ENCODE measurements at places on chromosomes 5 and 9. TPM values are rescaled to one million over a fixed set of nuclear protein-coding genes. Genes with fewer than 3 reads are reported as not detected.

GRCh38 chr9:129484352-129485000 is 136.4 kb downstream of the C9orf50 start:
- no peak for DNase-seq

- DNase-seq: peak; percentile 49
Observed at GRCh38 chr5:159286420-159287035, 23.4 kb downstream of the UBLCP1 start.

DNA sequence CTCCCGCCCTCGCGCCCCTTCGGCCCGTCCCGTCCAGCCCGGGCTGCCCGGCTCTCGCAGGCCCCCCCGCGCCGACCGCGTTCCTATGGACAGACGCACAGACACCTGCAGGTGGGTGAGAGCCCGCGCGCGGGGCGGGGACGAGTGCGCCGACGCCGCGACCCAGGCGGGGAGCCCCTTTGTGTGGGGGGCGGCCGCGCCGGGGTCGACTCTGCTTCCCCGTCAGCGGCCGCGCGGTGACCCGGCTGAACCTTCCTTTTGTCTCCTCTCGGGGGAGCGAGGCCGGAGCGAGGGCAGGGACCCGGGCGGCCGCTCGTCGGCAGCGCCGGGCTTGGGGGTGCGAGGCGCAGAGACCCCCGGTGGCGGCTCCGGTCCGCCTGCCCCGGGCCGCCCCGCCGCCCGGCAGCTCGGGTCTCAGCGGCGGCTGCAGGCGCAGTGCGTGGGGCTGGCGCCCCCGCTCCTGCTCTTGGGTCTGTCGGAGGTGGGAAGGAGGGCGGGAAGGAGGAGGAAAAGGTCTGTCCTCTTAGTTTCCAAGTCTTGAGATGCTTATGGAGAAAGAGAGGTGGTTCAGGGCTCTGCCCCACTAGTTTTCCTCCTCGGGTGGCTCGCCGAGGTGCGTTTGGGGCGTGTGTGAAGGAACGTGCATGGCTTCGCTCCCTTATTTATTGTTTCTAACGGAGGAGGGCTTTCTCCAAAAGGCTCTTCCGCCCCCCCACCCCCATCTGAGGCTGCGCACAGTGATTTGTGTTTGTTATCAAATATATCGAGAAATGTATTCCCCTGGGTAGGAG is 576 bp downstream of the KIAA1958 start:
- peak; percentile 42 for DNase-seq

DNA sequence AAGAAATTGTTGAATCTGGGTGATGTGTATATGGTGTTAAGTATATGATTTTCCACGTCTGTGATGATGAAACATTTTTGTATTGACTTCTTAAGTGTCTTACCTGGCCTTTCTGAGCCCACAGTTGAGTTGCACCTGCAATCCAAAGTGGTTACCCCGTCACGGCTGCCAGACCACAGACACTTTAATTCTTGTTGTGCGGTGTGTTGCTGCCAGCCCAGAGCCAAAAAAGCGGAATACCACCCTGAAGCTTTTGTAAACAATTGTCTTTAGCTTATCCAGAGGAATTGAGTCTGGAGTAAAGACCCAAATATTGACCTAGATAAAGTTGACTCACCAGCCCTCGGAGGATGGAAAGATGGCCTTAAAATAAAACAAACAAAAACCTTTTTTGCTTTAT is 35.1 kb downstream of the MTAP start:
- peak; percentile 55 for DNase-seq

The KIF12 gene
- total RNA-seq: 6.3 TPM

DNA sequence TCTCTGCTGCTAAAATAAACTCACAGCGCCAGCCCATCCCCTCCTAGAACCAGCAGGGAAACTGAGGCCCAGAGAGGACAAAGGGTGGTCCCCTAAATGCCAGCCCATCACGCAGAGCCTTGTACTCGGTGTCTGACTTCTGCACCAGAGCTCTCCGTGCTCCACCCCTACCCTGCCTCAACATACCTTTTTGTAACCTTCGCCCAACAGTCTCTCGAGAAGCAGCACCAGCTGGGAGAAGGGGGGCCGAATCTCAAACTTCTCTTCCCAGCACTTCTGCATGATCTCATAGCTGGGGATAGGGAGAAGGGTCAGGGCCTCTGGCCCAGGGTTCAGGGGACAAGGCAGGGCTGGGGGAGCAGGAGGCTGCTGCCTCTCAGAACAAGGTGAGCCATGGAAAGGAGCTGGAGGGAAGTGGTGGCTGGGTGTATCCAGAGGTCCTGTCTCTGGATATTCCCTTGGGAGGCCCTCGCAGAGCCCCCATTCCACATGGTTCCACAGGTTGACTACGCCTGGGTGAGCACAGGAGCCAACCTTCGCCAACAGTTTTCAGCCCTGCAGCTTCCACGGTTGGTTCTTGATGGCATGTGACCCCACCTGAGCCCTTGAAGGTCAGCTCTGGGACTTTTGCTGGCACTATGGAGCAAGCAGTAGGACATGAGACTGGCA is 32.3 kb upstream of the CSF1R start:
- DNase-seq: no peak

The C5orf34 gene
- 9.8 TPM for total RNA-seq

GRCh38 chr5:96716716-96717115 is 54.5 kb downstream of the CAST start:
- DNase-seq: no peak

DNA sequence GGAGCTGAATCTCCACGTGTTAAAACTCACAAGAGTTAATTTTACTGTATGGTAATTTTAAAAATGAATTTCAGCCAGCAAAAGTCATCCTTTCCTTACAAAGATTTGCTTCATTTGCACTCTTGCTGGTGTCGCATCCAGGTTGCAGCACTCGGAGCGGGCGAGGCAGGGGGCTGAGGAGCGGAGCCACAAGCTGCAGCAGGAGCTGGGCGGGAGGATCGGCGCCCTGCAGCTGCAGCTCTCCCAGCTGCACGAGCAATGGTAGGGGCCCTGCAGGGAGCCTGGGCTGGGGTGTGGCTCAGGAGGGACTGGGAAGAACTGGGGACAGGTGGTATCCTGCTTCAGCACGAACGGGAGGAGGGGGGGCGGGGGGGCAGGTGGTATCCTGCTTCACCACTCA is 27.1 kb downstream of the HNRNPH1 start:
- no peak for DNase-seq

- peak; percentile 50 for DNase-seq
Observed at GRCh38 chr9:4382722-4383317, 83.0 kb upstream of the GLIS3 start.

The NUTM2F gene
- not detected for total RNA-seq

DNA sequence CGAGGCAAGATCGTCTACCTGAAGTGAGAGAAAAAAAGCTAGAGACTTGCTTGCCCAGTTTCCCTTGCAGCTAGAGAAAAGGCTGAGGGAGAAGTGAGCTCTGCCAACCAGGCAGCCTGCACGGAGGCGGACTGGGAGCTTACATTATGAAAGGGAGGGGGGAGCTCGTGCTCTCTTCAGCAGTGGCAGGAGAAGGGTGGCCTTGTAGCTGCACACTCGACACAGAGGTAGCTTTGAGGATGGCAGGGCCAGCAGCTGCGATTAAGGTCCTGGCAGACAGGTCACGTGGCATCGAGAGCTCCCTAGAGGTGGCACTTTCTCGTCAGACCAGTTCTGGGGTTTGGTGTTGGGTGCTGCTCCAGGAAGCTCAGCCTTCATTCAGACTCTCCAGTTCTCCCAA is 26.7 kb downstream of the APBA1 start:
- peak; percentile 29 for DNase-seq

The PCDHGA4 gene
- total RNA-seq: not detected

- peak; percentile 62 for DNase-seq
Observed at GRCh38 chr5:121949885-121950284, 11.9 kb upstream of the SRFBP1 start.

The SH3TC2 gene
- 32.0 TPM for total RNA-seq

The CYLC2 gene
- not detected for total RNA-seq

The GMCL2 gene
- not detected for total RNA-seq

GRCh38 chr5:80442742-80443141 is 34.9 kb downstream of the ZFYVE16 start:
- DNase-seq: no peak

The SLC27A6 gene
- not detected for total RNA-seq

The UNC13B gene
- total RNA-seq: 10.4 TPM

GRCh38 chr5:34715711-34716110 is 59.6 kb downstream of the RAI14 start:
- DNase-seq: peak; percentile 58

Measured in PC-3 (cell line).